ENCODE measurements at places on chromosomes 7 and 10. TPM values are rescaled to one million over a fixed set of nuclear protein-coding genes. Genes with fewer than 3 reads are reported as not detected.

DNA sequence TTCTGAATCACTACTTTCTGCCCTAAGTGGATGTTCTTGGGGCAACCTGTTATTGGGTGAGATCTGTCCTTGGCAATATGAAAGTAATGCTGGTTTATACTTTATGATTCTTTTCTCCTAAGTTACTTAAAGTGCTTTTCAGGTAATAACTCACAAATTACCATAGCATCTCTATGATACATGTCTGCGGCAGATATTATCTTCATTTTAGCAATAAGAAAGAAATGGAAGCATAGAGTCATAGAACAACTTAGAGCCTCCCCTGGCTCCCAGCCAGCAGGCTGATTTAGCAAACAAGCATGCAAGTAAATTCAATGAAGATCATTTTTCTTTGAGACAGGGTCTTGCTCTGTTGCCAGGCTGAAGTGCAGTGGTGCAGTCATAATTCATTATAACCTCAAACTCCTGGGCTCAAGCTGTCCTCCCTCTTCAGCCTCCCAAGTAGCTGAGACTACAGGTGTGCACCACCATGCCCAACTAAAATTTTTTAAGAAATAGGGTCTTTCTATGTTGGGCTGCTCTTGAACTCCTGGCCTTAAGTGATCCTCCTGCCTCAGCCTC is 38.1 kb upstream of the GRM8 start:
- DNase-seq: no peak

DNA sequence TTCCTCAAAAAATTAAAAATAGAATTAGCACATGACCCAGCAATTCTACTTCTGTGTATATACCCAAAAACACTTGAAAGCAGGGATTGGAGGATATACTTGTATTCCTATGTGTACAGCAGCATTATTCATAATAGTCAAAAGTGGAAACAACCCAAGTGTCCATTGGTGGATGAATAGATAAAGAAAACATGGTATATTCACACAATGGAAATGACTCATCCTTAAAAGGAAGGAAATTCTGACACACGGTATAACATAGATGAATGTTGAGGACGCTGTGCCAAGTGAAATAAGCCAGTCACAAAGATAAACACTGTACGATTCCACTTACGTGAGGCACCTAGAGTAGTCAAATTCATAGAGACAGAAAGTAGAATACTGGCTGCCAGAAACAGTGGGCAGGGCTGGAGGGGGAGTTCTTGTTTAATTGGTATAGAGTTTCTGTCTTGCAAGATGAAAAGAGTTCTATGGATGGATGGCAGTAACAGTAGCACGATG is 26.6 kb upstream of the KAT6B start:
- peak; percentile 64 for DNase-seq

- DNase-seq: no peak
Observed at GRCh38 chr10:100570506-100570905, 34.8 kb downstream of the HIF1AN start.

The INSYN2A gene
- not detected for total RNA-seq

All from activated CD4-positive, alpha-beta T cell treated with anti-CD3 and anti-CD28 coated beads, Interleukin-2, amount 10 ng/mL, durations not matched to agents 24 days and 14 days (primary cell).